ENCODE measurements at places on chromosomes 1 and 21.
A peak's percentile ranks its signal among the peaks of the same experiment; 100 is the strongest.

DNA sequence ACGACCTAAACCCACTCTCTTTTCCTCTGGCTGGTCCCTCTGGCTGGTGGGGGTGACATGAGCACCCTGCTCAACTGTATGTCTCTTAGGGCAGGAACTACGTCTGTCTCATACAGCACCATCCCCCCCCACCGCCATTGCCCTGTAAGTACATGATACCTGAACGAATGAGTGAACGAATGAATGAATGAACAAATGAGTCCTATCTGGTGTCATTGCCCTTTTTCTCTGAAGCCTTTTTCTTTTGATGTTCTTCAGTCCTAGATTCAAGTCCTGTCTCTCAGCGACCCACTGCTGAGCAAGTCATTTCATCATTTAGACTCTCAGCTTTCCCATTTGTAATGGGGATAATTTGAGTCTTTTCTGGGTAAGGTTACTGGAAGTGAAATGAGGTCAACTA lies 10.8 kb downstream of the MATN1 start:
- DNase-seq, result no peak

DNA sequence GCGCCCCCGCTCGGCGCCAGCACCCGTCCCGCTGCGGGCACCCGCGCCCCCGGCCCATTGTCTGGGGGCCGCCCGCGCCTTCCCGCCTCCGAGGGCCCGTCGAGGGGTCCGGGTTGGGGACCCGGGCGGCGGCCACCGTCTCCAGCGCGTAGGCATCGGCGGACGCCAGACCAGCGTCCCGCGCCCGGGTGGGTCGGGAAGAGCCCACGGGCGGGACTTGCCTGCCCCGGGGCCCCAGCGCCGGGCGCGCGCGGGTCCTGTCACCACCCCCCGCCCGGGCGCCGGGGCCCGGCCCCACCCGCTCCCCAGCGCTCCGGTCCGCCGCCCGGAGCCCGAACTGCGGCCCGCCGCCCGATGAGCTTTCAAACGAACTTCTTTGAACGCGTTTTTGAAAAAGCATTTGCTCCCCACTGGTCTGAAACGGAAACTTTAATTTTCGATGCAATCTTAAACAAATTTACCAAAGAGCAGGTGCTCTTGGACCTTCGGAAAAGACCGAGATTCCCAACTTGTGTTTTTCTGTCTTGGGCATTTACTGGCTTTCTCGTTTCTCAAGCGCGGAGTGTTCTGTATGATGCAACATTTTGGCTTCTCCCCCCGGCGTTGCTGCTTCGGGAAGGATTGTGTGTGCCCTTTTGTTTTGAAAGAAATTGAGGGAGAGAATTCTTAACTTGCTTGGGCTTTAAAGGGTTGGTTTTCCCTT lies 615 bp downstream of the CLIC4 start:
- no peak for DNase-seq

GRCh38 chr1:174995916-174996315 lies 3.8 kb upstream of the CACYBP start:
- no peak for DNase-seq

DNA sequence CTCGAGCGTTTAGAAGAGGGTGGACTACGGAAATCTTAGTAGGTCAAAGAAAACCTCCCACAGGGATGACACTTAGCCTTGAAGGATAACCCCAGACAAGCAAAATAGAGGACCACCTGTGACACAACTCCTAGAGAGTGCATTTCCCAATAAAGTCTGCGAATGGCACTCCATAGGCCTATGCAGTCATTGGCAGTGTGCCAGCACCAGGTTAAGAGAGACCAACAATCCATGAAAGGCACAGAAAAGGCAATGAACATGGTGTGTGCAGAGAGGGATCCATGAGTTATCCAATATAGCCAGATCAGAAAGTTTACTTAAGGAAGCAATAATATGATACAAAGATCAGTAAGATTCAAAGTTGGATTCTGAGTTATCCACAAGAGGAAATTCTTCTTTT lies 45.2 kb upstream of the FMO2 start:
- DNase-seq, result no peak

DNA sequence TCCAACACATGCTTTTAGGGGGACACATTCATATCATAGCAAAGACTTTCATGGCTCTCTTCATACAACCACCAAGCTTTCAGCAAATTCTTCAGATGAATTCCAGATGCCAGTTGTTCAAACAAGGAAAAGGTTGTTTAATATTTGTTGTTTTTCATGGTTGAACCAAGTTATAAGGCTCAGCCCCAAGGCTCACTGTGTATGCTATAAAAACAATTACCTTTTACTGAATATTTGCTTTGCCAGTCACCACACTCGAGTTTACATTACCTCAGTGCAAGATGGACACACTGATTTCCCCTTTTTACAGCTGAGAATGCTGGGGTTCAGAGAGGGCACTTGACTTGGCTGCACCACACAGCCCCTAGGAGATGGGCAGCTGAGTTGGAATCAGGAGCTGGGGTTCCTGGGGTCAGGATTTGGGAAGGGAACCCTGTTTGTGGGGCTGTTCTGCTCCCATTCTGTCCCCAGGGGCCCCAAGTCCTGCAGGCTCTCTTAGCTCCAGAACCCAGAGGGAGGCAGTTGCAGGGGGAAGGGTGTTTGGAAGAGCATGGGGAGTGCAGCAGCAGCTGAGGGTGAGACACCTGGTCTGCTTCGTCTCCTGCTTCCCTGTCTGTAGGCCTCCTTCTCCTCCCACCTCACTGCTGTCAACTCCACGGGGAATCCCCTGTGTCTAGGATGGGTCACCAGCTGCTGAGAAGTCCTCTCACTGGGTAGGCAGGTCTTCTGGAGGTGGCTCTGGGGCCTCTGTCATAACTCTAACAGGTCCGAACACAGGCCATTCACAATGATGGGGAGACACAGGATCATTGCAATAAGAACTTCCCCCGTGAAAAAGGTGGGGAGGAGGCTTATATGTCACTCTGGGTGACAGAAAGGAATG lies 12.8 kb upstream of the TMPRSS2 start:
- peak; percentile 26 for DNase-seq

DNA sequence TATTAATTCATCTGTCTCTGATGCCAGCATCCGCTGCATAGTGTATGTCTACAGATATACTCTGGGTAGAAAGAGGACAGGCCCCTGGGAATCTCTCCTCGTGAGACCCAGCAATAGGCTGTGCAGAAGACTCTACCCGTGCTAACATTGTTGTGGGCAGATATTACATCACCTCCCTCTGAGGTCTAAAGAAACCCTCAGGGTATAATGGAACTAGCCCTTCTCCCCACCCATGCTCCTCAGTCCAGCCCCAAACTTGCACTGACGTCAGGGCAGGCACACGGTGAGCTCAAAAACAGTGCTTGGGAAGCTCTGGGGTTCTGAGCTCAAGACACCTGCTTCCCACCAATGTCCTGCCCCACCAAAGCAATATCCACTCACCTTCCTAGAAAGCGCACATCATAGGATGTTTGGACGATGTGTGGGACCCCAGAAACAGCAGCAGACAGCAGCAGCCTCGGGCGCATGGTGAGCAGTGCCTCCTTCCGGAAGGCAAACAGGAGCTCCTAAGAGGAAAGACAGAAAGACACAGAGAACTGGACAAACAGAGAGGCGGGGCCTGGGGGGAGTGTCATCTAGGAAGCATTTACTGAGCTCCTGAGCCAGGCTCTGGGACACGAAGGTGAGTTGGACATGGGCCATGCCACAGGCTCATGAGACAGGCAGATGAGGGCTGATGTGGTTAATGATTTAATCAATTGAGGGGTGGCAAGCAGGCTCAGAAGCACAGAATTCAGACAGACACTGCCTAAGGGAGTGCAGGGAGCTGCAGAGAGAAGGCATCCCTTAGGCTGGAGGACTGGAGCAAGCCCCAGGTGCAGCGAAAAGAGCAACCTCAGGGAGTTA lies 4.8 kb downstream of the OVGP1 start:
- DNase-seq, result no peak

DNA sequence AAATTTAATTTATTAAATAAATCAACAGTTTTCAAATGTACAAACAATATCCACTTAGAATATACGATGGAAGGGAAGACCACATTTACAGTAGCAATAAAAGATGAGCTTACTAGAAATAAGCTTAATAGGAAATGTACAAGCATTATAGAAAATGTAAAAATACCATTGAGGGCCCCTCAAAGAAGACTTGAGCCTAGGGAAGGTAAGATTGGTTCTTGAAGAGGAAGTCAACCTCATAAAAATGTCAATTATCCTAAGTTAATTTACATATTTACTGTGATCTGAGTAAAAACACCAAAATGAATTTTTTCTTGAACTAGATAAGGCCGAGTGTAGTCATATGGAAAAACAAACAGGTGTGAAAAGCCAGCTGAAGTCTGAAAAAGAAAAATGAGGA lies 39.7 kb upstream of the TRIM67 start:
- DNase-seq, result no peak

GRCh38 chr1:101181930-101182329 lies 54.9 kb upstream of the S1PR1 start:
- no peak for DNase-seq

DNA sequence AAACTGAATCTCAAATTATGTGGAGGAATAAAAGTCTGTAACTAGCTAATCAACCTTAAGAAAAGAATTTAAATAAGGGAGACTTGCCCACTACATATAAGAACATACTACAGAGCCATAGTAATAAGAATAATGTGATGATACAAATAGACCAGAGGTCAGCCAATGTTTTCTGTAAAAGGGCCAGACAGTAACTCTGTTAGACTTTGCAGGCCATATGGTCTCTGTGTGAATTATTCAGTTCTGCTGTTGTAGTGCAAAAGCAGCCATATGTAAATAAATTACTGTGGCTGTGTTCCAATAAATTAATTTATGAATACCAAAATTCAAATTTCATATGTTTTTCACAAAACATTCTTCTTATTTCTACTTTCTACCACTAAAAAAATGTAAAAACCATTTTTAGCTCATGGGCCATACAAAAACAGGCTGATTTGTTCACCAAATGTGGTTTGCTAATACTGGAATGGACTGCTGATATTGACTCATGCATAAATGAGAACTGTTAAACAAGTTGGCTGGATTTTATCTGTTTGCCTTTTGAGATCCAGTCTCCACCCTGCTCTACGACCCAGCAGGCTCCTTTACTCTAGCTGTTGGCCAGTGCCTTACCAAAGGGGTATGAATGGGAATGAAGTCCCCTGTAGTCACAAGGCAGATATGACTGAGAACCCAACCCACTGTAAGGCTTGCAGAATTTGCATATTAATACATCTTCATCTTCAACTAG lies 98.2 kb upstream of the ZNHIT6 start:
- DNase-seq, result no peak

DNA sequence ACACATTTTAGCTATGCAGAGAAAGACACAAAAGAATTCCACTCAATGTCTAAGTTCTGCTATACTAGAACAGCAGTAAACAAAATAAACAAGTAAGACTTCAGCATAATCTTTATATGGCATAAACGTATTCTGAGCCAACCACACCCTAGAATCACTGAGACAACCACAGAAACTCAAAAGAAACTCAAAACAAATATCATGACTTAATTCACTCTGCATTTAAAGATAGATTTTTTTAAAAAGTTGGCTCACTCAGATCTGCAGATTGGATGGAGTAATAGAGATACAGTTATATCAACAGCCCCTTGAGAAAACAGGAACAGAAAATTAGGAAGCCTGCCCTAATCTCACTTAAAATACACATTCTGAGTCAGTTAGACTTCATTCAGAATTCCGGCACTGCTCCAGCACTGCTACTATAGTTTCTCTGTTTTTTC lies 95.0 kb downstream of the COL24A1 start:
- no peak for DNase-seq

DNA sequence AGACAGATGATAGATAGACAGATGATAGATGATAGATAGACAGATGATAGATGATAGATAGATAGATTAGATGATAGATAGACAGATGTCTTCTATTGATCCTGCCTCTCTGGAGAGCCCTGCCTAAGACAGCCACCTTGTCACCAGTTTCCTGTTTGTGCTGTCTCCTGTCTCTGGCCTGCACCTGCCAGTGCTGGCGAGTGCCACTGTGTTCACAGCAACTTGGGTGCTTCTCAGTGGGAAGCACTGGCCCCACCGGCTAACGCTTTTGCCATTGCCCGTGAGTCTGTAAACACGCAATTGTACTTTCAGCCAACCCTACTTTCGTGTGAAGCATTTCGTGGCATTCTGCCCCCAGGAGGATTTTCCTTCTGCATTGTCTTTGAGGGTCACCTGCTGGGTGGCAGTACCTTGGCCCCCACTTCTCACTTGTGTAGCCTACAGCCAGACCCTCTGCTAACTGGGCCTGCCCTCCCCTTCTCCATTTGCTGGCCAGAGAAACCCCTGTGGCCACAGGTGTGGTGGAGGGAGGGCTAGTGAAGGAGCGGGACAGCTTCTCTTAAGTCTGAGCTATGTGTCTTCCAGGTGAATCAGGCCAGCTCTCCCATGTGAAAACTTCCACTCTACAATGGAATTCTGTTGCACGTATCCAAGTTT lies 23.4 kb upstream of the PDE9A start:
- peak; percentile 50 for DNase-seq

DNA sequence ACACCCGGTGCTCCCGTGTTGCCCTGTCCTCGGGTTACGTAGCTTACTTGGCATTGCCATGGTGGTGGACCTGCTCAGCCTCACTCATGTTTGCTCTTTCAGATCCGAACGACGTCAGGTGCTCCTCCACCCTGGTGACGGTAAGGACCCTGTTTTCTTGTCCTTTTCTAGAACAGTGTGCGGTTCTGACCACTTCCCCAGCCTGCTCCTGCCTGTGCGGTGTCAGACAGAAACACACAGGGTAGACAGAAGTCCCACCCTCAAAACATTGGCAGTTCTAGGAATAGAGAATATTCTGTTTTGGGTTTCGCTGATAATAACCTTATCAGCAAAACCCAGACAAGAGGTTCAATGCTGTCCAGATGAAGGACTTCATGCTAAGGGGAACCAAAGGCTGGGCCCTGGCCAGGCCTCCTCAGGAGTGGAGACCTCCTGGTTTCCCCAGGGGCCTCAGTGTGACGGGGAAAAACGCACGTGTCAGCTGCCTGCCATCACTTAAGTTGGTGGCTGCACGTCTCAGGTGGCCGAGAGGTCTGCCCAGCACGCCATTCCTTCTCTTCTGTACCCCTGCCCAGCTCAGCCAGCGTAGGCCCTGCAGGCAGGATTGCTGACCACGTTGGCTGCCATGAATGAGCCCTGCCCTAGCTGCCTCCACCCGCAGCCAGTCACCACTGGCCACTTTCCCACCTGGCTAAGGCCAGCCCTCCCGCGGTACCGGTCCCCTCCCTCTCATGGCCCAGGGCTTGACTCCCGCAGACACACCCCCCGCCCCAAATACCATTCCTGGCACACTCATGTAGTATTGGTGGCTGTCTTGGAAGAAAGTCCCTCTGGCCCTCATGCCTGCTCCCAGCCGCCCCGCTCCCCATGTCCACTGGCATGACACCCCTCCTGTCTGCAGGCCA lies 33.6 kb downstream of the SLC37A1 start:
- no peak for DNase-seq

- DNase-seq, result no peak
Measured at GRCh38 chr1:48906729-48907128, 130.0 kb upstream of the BEND5 start.
